ENCODE measurements at places on chromosomes 2 and 18.

GRCh38 chr18:36706134-36706881, 122.5 kb downstream of the TPGS2 start:
- DNase-seq = no peak

- DNase-seq = no peak
These were observed 80.3 kb downstream of the MBOAT2 start for GRCh38 chr2:8923183-8923582.

- no peak for DNase-seq
These were observed 127.2 kb downstream of the CALCRL start for GRCh38 chr2:187320846-187321245.

DNA sequence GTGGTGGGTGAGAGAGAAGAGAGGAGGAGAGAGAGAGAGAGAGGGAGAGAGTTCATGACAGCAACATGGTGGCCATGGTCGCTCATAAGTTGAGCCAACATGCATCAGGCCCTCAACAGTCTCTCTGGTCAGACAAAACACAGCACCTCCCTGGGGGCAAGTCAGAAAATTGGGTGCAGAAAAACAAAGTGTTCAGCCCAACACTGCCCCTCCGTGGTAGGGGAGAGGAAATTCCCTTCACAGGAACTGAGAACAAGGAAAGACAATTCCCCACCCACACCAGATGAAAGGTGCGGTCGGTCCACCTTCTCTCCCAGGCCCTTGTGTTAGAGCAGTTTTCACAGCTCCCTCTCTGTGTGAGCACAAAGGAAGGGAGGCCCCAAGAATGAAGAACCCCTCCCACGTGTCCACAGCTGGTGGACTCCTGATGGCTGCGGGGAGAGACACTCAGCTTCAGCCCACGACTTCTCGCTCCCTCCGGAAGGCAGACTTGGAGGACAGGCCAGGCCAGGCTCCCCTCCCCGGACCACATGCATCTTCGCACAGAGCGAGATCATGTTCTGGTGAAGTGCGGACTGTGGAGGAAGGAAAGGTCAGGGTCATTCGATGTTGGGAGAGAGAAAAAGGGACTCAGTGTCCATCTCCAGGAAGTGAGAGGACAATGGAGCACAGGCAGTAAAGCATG, 181.7 kb downstream of the ANAPC1 start:
- peak; percentile 21 for DNase-seq

DNA sequence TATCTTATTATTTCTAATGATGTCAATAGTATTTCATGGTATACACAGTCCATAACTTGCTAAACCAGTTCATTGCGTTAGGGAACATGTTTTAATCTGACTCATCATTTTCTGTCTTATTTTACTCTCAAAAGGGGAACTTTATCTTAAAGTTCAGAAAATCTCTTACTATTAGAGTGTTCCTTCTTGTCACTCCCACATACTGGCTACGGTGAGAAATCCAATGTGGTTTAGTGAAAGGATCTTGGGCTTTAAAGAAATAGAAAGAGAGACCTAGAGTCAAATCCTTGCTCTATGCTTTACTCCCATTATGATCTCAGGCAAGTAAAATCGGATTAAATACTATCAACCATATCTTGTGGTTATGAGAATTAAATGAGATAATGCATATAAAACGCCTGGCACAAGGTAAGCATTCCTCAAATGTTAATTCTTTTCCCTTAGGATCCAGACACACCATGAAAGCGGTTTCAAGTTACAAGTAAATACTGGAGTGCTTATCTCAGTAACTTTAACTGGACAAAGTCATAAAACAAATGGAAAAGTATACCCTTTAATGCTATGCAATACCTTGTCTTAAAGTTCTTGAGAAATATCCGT, 576.0 kb downstream of the ARHGAP15 start:
- no peak for DNase-seq

DNA sequence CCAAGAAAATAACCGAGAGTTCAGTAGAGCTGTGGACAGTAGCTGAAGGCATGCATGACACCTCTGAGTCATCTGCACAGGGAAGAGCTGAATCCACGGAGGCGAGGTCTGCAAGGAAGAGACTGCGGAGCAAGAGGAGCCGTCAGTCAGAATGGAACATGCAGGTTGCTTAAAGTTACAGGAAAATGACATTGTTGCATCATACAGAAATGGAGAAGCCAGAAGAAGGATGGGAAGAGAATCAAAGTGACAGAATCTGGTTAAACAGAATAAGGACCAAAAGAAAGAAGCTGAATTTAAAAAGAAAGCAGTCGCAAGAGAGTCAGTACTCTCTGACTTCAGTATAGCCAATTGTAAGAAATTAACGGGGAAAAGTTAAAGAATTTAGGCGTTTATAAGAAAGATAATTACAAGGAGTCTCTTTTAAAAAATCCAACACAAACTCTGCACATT, 533.8 kb downstream of the ADCYAP1 start:
- DNase-seq = no peak

GRCh38 chr2:26870585-26871095, 22.7 kb downstream of the DPYSL5 start:
- no peak for DNase-seq

DNA sequence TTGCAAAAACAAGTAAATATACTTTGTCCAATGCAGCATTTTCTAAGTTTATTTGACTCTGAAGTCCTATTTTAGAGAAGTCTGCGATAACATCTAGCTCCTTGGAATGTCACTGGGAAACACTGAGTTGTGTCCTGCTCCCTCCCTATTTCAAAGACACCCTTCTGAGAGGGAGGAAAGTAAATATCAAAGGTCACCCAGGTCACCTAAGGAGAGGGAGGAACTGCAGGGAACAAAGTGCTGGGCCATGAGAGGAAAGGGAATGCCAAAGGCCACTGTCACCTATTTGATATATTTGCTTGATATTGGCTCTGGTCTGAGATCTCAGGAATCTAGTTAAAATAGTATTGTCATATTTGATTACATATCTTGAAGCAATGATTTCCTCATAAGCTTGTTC, 201.3 kb downstream of the GCA start:
- no peak for DNase-seq

GRCh38 chr2:226333388-226333787, 466.2 kb downstream of the IRS1 start:
- no peak for DNase-seq

DNA sequence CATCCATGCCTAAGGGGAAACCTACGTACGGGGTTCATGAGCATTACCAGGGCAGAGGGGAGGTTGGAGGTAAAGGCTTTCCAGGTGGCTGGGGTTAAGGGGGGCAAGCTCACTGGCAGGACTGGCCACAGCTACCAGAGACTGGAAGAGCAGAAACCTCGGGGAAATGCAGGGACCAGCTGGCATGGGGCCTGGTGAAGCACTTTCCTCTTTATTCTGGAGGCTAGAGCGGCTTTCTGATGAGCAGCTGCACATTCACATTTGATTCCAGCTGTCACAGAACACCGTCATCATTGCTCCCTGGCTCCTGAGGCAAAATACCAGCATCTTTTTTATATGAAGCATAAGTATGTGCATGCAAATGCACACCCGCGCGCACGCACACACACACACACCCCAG, 28.7 kb upstream of the LRRC30 start:
- DNase-seq = no peak

DNA sequence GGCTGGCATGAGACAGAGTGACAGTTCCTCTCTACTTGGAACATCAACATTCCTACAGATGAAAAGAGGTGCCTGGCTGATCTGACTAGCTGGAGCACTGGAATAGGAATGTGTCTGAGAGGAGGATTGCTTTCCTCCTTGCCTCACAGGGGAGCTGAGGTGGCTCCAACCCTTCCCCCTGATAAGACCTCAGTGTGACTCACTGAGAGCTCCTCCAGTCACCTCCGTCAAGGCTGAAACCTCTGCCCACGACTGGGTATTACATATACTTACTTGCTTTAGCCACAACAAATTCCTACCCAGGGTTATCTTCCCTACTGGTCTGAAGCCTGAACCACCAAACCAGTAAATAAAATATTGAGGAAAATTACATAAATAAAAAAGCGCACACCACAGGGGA, 342.7 kb upstream of the REG3G start:
- DNase-seq = no peak

DNA sequence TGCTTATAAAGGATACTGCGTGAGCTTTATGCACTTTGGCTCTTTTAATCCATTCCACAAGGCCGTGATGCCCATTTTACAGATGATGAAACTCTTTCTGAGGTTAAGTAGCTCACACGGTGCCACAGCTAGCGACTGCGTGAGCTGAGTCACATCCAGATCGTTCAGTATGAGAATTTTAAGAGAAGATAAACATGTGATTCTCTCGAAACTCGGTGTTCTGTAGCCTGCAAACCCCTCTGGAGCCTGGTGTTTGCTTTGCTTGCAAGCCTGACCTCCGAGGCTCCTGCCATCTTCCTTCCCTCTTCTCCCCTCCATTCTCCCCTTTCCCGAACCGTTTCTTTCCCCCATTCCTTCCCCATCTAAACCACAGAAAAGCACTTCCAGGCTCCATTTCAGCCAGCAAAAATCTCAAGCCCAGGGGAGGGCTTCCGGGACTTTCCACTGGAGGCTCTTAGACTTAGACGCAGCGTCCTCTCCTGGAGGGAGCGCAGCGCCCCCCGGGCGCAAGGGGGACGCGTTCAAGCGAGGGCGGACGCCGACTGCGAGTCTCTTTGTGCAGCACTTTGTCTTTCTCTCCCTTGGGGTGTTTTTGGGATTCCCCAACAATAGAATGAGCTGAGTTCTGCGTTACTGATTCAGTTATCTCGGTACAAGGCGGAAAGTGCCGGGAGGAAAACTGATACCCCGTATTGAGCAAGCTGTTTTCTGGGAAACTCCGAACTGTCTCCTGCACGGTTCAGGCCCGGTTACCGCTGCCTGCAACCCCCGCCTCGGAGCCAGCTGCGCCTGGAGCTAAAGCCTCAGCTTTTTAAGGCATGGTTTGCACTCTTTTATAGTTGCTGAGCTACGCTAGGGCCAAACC, 38.0 kb downstream of the CYP1B1 start:
- DNase-seq = no peak

- no peak for DNase-seq
These were observed 2.2 kb upstream of the CAD start for GRCh38 chr2:27214941-27215340.

- no peak for DNase-seq
These were observed 27.7 kb upstream of the FRZB start for GRCh38 chr2:182894174-182894573.

DNA sequence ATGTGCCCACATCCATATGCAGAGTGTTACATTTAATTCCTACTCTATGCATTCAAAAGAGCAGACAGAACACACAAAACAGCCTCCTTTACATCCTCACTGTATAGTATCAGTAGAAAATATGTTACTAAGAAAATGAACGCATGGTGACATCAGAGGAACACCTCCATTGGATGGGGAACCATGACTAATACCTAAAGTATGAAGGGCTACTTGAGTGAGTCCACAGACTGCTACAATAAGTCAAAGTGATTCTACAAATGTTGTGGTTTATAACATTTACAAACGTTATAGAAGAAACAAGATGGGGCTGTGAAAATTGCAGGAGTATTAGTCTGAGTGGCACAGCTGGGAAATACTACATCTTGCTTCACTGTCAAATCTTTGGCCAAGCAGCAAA, 1830.9 kb upstream of the PIK3C3 start:
- no peak for DNase-seq

DNA sequence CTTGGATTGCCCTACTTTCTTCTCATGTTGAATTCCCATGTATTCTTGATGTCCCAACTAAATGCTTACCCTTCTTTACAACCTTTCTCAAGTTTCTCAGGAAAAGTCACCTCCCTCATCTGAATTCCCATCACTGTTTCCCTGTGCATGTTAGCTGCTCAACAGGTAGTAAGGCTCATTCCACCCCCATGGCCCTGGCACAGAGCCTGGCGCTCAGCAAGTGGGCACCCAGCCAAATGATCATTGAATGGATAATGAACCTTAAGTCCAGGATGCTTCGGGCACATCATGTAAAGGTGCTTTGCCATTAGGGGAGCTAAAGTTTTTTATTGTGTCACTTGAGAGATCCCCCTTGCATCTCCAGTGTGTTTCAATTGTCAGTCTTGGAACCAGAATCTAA, 124.0 kb downstream of the PKP4 start:
- DNase-seq = no peak

DNA sequence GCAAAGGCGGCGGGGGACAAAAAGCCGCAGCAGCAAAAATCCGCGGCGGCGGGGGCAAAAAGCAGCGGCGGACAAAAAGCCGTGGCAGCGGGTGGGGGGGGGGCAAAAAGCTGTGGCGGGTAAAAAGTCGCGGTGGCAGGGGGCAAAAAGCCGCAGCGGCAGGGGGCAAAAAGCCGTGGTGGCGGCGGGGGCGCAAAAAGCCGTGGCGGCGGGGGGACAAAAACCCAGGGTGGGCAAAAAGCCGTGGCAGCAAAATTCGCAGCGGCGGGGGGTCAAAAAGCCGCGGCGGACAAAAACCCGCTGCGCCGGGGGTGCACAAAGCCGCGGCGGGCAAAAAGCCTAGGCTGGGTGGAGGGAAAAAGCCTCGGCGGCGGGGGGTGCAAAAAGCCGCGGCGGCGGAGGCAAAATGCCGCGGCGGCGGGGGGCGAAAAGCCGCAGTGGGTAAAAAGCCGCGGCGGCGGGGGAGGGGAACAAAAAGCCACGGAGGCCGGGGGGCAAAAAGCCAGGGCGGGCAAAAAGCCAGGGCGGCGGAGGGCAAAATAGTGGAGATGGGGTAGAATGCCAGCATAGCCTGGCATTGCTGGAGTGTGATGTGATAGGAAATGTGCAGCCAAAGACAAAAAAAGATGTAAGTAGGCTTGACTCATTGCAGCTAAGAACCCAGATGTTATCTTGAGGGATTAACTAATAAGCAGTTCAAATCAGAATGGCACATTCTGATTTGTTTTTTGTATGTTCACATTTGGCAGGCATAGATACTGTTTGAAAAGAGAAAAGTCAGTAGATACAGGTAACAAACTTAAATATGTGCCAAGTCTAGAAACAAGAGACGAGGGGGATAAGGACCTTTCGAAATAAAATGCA, 1076.3 kb downstream of the RPIA start:
- DNase-seq = no peak

- no peak for DNase-seq
These were observed 80.1 kb downstream of the FIGN start for GRCh38 chr2:163655667-163656066.

DNA sequence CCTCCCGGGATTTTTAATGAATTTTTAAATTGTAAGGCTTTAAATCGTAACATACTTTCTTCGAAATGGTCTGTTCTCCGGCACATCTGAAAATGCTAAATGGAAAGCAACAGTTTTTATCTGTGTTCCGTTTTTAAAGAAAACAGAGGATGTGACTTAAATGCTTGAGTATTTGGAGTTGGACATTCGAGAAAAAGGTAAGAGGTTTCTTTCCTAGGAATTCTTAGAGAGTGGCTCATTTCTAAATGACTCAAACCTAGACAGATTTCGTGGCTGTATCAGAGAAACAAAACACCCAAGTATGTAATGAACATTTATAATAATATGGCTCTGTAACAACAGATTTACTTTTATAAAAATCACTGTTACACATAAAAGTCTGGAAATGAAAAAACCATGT, 177.6 kb upstream of the CCDC68 start:
- no peak for DNase-seq

Data from CMK (cell line).